ENCODE measurements at places on chromosomes 13 and 19. TPM values are rescaled to one million over a fixed set of nuclear protein-coding genes. Genes with fewer than 3 reads are reported as not detected.
A peak's percentile ranks its signal among the peaks of the same experiment; 100 is the strongest.

The KRTDAP gene
- total RNA-seq: not detected

The INSL3 gene
- total RNA-seq: 6.9 TPM

The CLEC17A gene
- 2.4 TPM for total RNA-seq

The NLRP9 gene
- not detected for total RNA-seq

The CLDN10 gene
- not detected for total RNA-seq

The MRPS12 gene
- 76.0 TPM for total RNA-seq

- no peak overlapping the region for H3K27ac ChIP-seq
- H3K4me1 ChIP-seq: no peaks in the 10 kb centered on the region
- H3K36me3 ChIP-seq: no peaks in the 10 kb centered on the region
- no peak for DNase-seq
- no peak overlapping the region for H3K4me3 ChIP-seq
- H3K27me3 ChIP-seq: peaks cover 8% of the 10 kb centered on the region
Observed at GRCh38 chr13:110348309-110349105, 41.4 kb downstream of the COL4A2 start.

GRCh38 chr19:13206587-13206986, 56.4 kb downstream of the IER2 start:
- H3K27me3 ChIP-seq: no peaks in the 10 kb centered on the region
- H3K36me3 ChIP-seq: no peaks in the 10 kb centered on the region
- no peak overlapping the region for H3K27ac ChIP-seq
- H3K4me3 ChIP-seq: no peak overlapping the region
- H3K4me1 ChIP-seq: peaks cover 18% of the 10 kb centered on the region

- H3K36me3 ChIP-seq: peaks cover 27% of the 10 kb centered on the region
- peaks cover 3% of the 10 kb centered on the region for H3K4me1 ChIP-seq
- DNase-seq: no peak
- no peak overlapping the region for H3K27ac ChIP-seq
Observed at GRCh38 chr13:111265701-111266035, 54.8 kb upstream of the TEX29 start.

DNA sequence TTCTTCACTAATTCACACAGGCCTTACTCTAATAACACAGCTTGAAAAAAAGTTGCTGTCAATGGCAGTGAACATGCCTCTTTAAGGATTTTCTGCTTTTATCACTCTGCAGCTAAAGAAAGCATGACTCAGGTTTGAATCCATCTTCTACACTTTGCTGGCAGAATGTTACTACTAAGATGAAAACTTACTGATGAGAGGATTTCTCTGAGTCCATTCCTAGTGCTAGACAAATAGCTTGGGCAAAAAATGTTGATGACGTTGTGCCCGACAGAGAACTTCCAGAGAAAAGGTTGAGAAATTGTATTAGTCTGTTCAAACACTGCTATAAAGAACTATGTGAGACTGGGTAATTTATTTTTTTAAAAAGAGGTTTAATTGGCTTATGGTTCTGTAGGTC, 572.0 kb downstream of the IRS2 start:
- H3K27ac ChIP-seq: no peak overlapping the region
- no peak overlapping the region for H3K4me3 ChIP-seq
- no peak for DNase-seq
- H3K27me3 ChIP-seq: peaks cover 1% of the 10 kb centered on the region
- H3K36me3 ChIP-seq: no peaks in the 10 kb centered on the region

DNA sequence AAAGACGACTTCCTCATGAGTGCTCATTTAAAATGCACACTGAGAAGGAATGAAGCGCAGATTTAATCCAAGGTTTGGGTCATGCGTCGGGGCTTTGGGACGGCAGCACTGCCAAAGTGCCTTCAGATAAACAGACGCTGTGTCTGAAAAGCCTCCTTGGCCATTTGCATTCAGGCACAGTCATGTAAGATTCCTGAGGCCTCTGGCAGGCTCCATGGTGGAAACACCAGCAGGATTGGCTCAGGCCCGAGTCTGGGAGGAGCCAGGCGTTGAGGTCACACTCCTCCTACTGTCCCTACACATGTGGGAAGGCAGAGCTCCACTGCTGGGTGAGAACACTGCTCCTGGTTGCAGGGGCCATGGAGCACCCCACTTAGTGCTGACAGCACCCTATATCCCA, 113.3 kb upstream of the KL start:
- no peaks in the 10 kb centered on the region for H3K36me3 ChIP-seq
- H3K27me3 ChIP-seq: peaks cover 3% of the 10 kb centered on the region
- H3K4me1 ChIP-seq: peaks cover 17% of the 10 kb centered on the region
- no peak overlapping the region for H3K27ac ChIP-seq
- DNase-seq: no peak
- H3K4me3 ChIP-seq: no peak overlapping the region

DNA sequence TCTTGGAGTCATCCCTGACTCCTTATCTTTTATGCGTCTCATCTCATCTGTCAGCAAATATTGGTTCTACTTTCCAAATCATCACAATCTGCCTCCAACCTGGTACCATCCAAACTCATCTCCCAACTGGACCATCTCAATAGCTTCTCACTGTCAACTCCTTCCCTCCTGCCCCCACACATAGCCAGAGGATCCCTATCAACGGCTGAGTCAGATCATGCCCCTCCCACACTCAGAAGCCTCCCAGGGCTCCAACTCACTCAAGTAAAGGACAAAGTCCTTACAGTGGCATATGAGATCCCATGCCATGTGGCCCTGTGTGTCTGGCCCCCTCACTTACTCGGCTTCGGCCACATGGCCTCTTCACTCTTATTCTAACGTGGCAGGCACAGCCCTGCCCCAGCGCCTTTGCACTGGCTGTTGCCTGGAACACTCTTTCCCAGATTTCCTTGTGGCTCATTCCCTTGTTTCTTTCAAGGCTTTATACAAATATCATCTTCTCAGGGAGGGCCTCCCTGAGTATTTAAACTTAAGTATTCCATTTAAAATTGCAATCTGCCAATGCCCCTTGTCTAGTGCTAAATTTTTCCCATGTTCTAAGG, 4.3 kb downstream of the SPRED3 start:
- peaks cover 5% of the 10 kb centered on the region for H3K36me3 ChIP-seq
- H3K4me3 ChIP-seq: no peak overlapping the region
- peaks cover 40% of the 10 kb centered on the region for H3K4me1 ChIP-seq
- peaks cover 16% of the 10 kb centered on the region for H3K27me3 ChIP-seq

DNA sequence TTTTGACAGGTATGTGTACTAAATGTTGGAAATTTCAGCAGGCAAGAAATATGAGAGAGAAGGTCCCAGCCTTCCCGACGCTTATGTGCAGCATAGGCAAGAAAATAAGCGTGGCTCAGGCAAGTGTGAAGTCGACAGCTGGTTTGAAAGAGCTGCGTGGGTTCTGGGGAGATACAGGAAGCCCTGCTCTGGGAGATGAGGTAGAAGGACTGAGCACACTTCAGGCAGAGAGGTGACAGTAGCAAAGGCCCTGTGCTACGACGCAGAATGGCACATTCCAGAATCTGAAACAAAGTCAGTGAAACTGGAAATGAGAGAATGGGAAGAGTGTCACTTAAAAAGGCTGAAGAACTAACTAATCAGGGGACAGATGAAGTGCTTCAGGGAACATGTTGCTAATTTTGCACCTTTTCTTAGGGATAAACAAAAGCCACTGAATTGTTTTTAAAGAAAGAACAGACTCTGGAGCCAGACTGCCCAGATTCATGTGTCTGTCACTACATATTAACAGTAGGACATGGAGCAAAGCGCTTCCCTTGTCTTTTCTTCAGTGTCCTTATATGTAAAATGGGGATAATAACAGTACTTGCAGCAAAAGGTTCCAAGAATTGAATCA, 160.1 kb downstream of the SPRY2 start:
- peak; percentile 5 for DNase-seq
- H3K4me1 ChIP-seq: peaks cover 4% of the 10 kb centered on the region
- no peaks in the 10 kb centered on the region for H3K27me3 ChIP-seq
- no peak overlapping the region for H3K4me3 ChIP-seq
- H3K27ac ChIP-seq: no peak overlapping the region
- H3K36me3 ChIP-seq: no peaks in the 10 kb centered on the region

- no peak overlapping the region for H3K27ac ChIP-seq
- H3K27me3 ChIP-seq: no peaks in the 10 kb centered on the region
- no peak overlapping the region for H3K4me3 ChIP-seq
- H3K4me1 ChIP-seq: no peaks in the 10 kb centered on the region
- no peaks in the 10 kb centered on the region for H3K36me3 ChIP-seq
Observed at GRCh38 chr13:88136098-88136790, 465.1 kb downstream of the SLITRK5 start.

- peaks cover 2% of the 10 kb centered on the region for H3K27me3 ChIP-seq
- DNase-seq: no peak
- H3K36me3 ChIP-seq: no peaks in the 10 kb centered on the region
- H3K4me1 ChIP-seq: no peaks in the 10 kb centered on the region
- no peak overlapping the region for H3K4me3 ChIP-seq
Observed at GRCh38 chr13:33383724-33384577, 98.4 kb upstream of the STARD13 start.

DNA sequence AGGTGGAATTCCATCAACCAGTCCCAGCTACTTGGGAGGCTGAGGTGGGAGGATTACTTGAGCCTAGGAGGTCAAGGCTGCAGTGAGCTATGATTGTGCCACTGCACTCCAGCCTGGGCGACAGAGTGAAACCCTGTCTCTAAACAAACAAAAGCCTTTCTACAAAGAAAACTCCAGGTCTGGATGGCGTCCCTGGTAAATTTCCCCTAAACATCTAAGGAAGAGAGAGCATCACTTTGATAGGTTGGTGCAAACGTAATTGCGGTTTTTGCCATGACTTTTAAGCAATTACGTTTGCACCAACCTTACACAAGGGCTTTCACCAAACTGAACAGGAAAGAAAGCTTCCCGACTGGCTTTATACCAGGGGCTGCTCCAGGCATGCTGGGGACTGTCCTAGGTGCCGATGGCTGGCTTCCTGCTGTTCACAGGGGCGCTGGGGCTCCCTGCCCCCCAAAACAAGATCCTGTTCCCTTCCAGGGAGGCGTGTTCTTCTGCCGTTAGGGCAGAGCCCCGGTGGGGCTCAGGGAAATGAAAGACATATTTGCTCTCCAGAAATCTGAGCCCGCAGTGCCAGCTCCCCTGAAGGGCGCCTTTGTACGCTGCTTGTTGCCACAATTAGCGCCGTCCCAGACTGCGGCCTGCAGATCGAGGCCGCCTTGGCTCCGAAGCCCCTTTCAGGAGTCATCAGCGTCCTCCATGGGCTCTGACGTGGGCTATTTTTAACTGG, 38.7 kb upstream of the KLF2 start:
- H3K27ac ChIP-seq: no peak overlapping the region
- no peak overlapping the region for H3K4me3 ChIP-seq
- no peaks in the 10 kb centered on the region for H3K36me3 ChIP-seq
- H3K27me3 ChIP-seq: peaks cover 18% of the 10 kb centered on the region
- peaks cover 31% of the 10 kb centered on the region for H3K4me1 ChIP-seq

DNA sequence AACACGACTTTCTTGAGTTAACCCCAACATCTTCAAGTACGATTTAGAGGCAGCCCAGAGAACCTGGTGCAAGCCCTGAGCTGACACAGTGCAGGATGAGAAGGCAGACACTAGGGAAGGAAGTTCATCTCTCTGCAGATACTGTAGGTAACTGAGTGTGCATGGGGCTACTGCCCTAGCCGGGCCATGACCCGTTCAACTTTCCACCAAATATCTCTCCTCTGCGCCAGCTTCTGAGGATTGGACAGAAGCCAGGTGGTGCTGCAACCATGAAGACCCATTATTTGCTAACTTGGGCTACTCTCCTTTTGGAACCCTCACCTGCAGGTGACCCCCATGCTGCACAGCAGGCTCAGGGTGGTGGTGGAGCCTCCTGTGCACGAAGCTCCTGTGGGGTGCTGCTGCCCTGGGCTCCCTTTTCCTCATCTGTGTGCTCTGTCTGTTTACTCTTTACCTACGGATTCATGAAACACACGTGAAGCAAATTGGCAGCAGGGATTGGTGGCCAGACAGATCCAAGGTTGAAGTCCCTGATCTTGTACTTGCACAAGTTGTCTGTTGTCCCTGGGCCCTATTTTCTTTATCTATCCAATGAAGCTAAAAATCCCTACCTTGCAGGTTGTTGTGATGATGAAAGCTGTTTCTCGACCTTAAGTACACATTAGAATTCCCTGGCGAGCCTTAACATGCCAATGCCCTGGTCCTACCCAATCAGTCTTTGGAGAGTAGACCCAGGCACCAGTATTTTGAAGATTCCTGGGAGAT, 227.8 kb downstream of the LACC1 start:
- peaks cover 3% of the 10 kb centered on the region for H3K27me3 ChIP-seq
- H3K4me1 ChIP-seq: no peaks in the 10 kb centered on the region
- no peak overlapping the region for H3K27ac ChIP-seq
- no peak overlapping the region for H3K4me3 ChIP-seq
- no peaks in the 10 kb centered on the region for H3K36me3 ChIP-seq
- no peak for DNase-seq

DNA sequence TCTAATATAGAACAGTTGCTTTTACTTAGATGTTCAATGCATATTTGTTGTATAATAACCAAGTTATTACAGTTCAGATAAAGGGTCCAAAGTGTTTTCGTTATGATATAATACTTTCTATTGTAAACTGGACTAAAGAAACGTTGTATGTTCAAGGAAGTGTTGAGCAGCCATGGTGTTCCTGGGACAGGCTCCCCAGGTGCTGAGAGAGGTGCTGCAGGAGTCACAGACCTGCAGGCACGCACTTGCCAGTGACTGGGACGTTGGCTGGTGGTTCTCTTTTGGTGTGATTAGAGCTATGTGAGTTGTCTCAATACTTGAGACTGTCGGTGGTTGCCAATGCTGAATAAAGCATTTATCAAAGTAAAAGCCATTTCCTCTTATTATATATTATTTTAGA, 9.5 kb downstream of the ING1 start:
- H3K4me1 ChIP-seq: peaks cover 29% of the 10 kb centered on the region
- no peak for DNase-seq
- no peak overlapping the region for H3K27ac ChIP-seq
- no peak overlapping the region for H3K4me3 ChIP-seq
- H3K27me3 ChIP-seq: no peaks in the 10 kb centered on the region

DNA sequence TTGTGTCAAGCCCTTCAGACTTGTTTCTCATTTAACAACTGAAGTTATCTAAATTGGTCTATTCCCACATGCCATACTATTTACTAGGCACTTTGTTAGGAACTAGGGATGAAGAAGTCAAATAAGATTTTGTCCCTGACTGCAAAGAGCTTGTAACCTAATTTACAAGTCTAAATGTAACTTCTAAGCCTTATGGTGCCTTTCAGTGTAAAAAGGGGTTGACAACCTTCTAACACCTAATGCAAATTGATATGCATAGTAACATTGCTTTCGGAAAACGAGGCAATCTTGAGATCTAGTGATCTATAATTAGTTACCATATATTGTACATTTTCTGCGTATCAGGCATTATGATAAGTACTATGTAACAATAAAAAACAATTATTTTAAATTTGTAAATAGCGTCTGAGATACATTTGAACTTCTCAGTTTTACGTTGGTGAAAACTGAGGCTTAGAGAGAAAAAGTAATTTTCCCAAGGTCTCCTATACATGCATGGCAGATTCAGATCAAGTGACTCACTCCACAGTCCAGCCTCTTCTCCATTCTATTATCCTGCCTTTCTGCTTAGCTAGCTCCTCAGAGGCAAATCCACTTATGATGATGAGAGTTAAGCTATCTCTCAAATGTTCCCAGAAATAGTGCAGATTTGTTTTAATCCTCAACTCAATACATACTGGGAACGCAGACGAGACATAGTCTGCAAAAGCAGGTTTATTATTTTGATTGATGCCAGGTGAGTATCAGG, 764.9 kb upstream of the SLITRK5 start:
- H3K27ac ChIP-seq: no peak overlapping the region
- H3K36me3 ChIP-seq: no peaks in the 10 kb centered on the region
- H3K4me1 ChIP-seq: no peaks in the 10 kb centered on the region
- no peak for DNase-seq
- H3K27me3 ChIP-seq: no peaks in the 10 kb centered on the region

All from activated CD4-positive, alpha-beta T cell treated with anti-CD3 and anti-CD28 coated beads for 36 hours (primary cell).